ENCODE measurements at places on chromosomes 1 and 21.

DNA sequence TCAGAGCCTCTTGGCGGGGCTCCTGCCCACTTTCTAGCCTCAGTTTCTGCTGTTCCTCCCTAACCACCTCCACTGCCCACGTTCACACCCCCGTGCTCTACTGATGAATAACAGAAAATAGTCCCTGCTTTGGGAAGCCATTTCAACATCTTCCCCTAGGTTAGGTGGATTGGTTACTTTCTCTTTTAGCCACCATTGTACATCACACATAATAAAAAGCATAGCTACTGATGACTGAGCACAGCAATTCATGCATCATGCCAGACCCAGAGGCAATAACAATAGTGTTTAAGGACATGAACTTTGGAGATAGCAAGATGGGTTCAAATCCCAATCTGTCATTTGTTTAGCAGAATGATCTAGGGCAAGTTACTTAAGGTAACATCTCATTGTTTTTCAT is 74.6 kb downstream of the COLGALT2 start:
- no peak for DNase-seq

GRCh38 chr1:15046487-15047165 is 106.9 kb upstream of the TMEM51 start:
- peak; percentile 55 for DNase-seq

DNA sequence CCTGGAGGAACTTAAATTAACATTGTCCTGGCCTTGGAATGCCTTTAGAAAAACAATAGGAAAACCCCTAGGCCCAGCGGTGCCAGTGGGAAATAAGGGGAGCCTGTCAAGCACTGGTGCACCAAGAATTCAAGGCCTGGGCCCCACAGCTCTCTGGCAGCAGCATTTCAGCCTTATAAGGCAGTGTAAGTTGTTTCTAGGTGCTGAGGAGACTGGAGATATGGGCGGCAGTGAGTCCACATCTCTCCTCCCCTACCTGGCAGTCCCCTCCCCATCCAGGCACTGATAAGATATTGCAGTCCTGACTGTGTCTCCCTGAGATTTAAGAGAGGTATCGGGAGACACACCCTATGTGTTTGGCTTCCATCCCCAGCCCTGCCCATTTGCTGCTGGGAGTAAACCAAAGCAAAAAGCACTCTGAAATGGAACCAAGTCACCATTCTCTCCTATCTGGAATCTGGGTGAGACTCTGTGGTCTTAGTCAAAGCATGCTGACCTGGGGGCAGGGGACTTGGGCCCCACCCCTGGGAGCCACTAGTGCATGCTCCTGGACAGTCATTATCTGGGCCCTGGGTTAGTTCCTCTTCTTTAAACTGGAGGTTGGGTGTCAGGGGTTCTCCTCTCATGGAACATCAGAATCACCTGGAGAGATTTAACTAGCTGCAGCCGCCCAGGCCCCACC is 30.5 kb downstream of the DEGS1 start:
- peak; percentile 36 for DNase-seq

DNA sequence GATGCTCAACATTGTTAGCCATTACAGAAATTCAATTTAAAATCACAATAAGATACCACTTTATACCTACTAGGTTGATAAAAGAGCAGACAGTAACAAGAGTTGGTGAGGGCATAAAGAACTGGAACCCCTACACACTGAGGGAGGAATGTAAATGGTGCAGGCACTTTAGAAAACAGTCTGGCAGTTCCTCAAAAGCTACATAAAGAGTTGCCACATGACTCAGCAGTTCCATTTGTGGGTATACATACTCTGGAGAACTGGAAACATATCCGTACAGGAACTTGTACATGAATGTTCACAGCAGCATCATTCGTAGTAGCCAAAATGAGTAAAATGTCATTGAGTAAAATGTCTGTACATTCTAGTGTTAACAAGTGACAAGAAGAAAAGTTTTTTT is 17.0 kb downstream of the NSL1 start:
- DNase-seq: no peak

GRCh38 chr1:81982523-81982922 is 181.8 kb downstream of the ADGRL2 start:
- no peak for DNase-seq

DNA sequence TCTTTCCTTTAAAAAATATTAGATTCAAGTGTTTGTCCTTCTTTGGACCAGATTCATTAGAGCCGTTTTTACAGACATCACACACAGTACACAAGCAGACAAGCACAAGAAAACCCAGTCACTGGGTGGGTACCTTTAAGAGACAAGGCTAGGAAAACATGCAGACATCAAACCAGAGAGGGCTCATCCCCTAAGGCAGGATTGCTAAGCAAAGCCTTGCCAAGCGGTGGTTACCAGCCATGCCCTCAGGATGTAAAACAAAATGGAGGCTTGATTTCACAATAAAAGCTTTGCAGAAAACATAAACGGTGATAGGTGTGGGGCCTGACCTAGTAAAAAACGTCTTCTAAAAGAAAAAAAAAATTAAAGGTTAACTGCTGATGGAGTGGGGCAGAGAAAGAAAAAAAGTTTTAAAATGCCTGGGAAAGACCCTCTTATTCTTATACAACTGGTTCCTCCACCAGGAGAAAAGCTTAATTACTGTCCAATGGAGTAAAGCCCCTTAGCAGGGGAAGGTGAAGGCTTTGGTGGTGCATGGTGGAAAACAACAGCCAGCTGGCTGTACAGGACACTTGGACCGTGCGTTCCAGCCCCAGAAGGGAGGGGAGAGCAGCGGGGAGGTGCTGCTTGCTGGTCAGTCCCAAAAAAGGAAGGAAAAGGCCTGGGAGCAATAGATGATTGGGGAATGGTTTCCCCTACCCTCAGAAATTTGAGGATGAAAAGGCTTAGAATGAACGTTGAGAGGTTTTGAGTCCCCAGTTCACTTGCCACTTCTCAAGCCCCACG is 30.4 kb upstream of the FMO1 start:
- DNase-seq: no peak

- no peak for DNase-seq
Observed at GRCh38 chr1:225933072-225933471, 7.9 kb downstream of the LEFTY2 start.

DNA sequence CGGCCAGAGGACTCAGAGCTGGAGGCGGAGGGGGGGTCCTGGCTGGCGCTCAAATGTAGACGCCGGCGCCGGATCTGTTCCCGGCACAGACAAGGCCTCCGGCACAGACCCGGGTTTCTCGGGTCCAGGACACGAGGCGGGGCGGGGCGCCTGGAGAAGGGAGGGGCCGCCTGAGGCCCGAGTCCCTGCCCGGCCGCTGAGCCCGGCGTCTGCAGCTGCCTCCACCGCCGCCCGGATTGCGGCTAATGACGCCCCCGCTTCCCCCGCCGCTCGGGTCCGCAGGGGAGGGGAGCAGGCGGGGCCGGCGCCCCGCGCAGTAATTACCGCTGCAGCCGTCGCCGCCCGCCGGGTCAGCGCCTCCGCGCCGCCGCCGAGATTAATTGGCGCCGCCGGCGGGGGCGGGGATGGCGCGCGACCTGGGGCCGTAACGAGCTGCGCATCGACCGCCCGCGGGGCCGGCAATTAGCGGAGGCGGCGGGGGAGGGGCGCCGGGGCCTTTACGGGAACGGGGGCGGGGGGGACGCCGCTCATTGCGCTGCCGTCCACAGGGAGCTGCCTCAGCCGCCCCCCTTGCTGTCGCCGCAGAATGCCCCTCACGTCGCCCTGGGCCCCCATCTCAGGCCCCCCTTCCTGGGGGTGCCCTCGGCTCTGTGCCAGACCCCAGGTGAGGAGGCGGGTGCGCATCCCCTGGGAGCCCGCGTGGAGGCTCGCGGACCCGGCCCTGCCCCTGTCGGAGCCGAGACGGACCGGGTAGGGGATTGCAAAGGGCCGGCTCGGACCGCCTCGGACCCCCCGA is 17.3 kb downstream of the NOC2L start:
- DNase-seq: peak; percentile 77

- no peak for DNase-seq
Observed at GRCh38 chr21:21806711-21807597, 808.7 kb downstream of the NCAM2 start.

- DNase-seq: no peak
Observed at GRCh38 chr1:40794974-40795715, 11.6 kb downstream of the KCNQ4 start.

DNA sequence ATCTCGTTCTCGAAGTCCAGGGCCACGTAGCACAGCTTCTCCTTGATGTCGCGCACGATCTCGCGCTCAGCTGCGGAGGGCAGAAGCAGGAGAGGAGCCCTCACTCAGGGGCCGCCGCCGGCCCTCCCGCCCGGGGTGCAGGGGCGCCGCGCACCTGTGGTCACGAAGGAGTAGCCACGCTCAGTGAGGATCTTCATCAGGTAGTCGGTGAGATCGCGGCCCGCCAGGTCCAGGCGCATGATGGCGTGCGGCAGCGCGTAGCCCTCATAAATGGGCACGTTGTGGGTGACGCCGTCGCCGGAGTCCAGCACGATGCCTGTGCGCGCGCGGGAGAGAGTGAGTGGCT is 1.8 kb downstream of the ACTA1 start:
- DNase-seq: no peak

- no peak for DNase-seq
Observed at GRCh38 chr1:160373696-160374095, 6.8 kb downstream of the NHLH1 start.

DNA sequence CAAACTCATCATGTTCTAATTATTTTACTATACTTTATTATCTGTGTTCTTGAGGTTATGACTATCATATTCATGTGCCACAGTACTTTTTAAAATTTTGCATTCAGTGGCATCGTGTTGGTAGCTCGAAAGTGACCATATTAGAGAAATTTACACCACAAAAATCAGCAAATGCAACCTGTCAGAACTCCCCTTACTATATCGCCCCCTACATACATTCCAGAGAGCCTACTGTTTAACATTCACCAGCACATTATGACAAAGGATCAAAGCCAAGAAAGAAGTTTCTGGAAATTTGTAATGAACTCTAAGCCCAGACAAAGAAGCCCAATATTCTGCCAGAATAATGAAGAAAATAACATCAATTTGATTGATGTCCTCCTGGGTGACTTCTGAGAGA is 909.3 kb downstream of the LTN1 start:
- DNase-seq: no peak

DNA sequence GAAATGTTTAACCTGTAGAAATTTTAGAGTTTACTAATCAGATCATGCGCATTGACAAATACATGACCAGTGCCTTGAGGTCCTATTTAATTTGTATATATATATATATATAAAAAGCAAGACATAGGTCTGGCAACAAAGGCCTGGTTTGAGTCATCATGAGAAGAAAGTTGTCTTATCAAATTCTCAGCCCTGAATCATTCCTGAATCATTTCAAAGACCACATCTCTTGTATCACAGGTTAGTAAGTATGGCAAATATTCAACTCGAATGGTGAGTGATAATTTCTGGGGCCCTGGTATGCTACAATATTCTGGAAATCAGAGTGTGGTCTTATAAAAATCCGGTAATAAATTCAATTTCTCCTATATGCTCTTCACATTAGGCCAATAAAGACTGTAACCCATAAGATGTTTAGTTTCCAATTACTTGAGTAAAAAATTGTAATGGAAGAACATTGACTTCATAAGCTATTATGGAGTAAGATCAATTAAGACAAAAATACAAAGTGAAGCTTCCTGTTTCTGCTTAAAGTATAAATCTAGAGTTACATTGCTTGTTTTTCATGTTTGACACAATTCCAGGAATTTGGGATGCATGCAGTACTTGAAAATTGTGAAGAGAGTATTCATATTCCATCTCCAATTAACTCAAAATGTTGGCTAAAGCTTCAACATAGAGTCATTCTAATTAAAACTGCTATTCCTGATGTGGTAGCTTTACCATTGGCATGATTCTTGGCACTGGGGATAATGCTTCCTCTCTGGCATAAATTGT is 309.4 kb downstream of the BRINP3 start:
- DNase-seq: no peak

- DNase-seq: no peak
Observed at GRCh38 chr21:44994695-44995342, 55.0 kb downstream of the SLX9 start.

Data from SW480 (cell line).